Tibial nerve (tissue), 4 donors: ENCODE measurements at places on chromosomes 2 and 18. TPM values are rescaled to one million over a fixed set of nuclear protein-coding genes. Genes with fewer than 3 reads are reported as not detected.

DNA sequence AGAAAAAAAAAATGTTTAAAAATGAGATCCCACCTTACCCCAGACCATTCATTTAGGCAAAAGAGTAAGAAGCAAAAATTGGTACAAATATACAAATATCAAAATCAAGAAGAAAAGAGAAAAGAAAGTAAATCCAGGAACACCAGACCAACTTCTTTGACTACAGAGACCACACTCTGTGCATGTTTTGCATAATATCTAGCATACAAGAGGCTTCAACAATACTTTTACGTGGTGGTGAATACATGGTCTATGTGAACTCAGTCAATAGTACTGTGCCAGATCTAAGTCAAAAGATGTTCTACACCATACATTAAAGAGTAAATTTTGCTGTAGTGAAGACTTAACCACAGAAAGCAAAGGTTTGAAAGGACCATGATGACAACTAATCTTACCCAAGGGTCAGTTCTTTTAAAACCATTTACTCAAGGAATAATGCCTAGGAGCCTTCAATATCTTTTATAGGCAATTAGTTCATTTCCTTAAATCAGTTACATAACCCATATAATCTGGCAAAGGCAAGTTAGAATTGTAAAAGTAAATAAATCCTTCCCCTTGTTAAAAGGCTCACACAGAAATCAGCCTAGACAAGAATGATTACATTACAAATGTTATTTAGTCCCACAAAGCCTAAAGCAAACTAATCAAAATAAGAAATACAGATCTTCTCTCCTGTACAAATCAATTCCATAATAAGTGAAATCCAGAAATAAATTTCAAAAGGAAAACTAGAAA, 115.2 kb downstream of the EXOC6B start:
- no peaks in the 10 kb centered on the region for H3K27me3 ChIP-seq
- peaks cover 9% of the 10 kb centered on the region for H3K36me3 ChIP-seq
- no peak overlapping the region for H3K4me3 ChIP-seq
- DNase-seq, result no peak
- H3K27ac ChIP-seq, result no peak overlapping the region
- no peaks in the 10 kb centered on the region for H3K4me1 ChIP-seq

DNA sequence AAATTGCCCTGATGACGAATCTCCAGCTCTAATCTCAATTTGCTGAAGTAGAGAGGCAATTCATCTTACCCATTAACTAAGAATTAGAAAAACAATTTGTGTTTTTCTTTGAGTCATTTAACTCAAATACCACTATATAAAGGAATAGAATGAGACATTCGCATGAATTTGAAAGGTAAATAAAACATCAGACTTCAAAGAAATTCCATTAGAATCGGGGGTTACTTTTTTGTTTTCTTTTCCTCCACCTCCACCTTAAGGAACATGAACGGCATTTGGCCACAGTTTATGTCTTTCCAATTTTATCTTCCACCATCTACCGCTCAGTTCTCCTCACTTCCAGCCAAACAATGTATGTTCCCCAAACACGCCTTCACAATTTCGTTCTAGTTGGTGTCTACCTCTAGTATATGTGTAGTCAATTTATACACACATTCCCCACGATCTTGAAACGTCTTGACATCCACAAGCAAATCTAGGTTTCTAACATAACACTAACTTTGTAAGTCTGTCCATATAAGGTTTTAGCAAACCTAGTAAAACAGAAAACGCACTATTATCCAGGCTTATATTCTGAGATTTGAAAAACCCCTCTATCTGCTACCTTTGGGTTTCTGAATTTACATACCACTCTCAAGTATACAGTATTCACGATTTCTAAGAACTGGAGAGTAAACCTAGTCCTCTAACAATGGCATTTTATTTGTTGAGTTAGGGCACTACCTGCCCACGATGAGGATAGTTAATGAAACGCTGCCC, 1.2 kb upstream of the SMCHD1 start:
- peak overlapping the region; percentile 99 for H3K27ac ChIP-seq
- no peaks in the 10 kb centered on the region for H3K27me3 ChIP-seq
- peaks cover 21% of the 10 kb centered on the region for H3K4me1 ChIP-seq
- DNase-seq, result no peak
- H3K36me3 ChIP-seq, result no peaks in the 10 kb centered on the region

GRCh38 chr18:75214766-75215510, 4.3 kb downstream of the TSHZ1 start:
- no peak for DNase-seq
- peaks cover 38% of the 10 kb centered on the region for H3K4me1 ChIP-seq
- H3K27ac ChIP-seq, result no peak overlapping the region
- no peaks in the 10 kb centered on the region for H3K27me3 ChIP-seq

GRCh38 chr2:64937687-64938491, 51.3 kb upstream of the SLC1A4 start:
- H3K27ac ChIP-seq, result peak overlapping the region; percentile 66
- no peaks in the 10 kb centered on the region for H3K4me1 ChIP-seq
- H3K27me3 ChIP-seq, result no peaks in the 10 kb centered on the region

DNA sequence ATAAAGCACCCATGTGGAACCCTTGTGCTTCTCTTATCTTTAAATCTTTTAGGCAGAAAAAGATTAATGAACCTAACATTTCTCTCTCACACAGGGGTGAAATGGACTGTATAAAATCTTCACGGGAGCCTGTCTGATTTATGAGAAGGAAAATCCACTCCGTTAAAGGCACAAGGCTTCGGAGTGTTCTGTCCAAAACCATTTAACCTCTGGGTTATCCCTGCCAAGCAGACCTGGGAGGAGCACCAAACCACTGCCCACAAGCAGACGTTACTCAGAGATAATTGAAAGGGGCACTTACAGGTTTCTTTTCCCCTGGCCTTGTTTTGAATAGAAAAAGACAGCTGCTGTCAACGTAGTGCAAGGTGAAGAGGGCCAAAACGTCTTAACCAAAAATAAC, 184.4 kb upstream of the DOK6 start:
- no peaks in the 10 kb centered on the region for H3K4me1 ChIP-seq
- no peak for DNase-seq
- H3K36me3 ChIP-seq, result no peaks in the 10 kb centered on the region
- no peak overlapping the region for H3K27ac ChIP-seq
- H3K27me3 ChIP-seq, result no peaks in the 10 kb centered on the region

DNA sequence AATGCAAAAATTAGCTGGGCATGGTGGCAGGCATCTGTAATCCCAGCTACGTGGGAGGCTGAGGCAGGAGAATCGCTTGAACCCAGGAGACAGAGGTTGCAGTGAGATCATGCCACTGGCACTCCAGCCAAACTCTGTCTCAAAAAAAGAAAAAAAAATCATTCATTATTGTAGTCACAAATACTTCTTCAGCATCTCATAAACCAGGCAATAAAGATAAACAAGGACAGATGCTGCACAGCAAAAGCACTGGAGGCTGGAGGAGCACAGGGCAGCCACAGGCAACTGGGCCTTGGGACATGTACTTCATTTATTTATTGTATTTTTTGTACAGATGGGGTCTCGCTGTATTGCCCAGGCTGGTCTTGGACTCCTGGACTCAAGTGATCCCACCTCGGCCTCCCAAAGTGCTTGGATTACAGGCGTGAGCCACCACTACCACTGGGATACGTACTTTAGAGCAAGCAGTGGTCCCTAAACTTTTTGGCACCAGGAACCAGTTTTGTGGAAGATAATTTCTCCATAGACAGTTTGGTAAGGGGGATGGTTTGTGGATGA, 16.8 kb upstream of the MAT2A start:
- H3K4me3 ChIP-seq, result no peak overlapping the region
- no peaks in the 10 kb centered on the region for H3K27me3 ChIP-seq
- peaks cover 18% of the 10 kb centered on the region for H3K4me1 ChIP-seq
- H3K27ac ChIP-seq, result no peak overlapping the region

DNA sequence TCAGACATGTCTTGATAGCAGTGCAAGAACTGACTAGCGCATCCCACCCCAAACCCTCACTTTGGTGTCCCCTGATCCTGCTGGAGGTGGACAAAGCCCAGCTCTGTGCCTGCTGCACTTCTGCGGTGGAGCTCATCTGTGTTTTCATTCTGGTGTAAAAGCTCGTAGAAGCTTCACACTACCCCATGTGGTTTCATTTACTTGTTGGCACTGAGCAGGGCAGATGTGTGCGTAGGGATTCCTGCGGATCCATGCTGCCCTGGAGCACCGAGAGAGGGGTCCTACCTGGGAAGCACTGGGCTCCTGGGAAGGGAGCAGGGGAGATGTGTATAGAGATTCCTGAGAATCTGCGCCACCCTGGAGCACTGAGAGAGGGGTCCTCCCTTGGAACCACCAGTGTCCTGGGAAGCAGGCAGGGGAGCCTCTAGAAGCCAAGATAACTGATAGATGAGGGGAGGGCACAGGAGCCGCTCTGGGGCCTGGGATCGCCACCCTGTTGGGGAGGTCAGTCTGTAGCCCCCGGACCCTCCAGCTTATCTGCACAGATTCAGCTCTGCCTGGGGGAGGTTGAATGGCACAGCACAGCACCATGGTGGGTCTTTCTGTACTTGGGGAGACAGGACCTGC, 106.9 kb upstream of the OTOS start:
- H3K4me1 ChIP-seq, result peaks cover 37% of the 10 kb centered on the region
- no peaks in the 10 kb centered on the region for H3K27me3 ChIP-seq
- no peak overlapping the region for H3K27ac ChIP-seq
- no peaks in the 10 kb centered on the region for H3K36me3 ChIP-seq

DNA sequence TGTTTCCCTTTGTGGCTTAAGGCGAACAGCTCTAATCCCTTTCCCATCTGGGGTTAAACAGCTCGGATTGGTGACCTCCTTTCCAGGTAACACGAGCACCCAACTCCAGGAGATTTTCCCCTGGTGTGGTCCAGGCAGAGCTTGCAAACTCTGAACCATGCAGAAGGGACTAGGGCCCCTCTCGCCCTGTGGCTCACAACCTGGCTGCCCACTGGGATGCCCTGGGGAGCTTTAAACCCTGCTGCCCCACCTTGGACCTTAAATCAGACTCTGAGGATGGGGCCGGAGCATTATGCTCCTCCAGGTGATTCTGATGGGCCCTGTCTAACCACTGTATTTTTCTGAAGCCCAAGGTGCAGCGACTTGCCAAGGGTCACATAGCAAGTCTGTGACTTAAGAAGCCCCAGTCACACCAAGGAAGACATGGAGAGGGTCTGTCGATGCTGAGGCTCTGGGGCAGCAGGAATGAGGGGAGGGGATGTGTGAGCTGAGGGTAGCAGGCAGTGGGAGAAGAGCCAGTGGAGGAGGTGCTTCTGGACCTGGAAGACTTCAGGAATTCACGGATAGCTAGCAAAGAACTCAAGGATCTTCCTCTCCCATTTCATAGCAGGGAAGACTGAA, 5.9 kb downstream of the ARID5A start:
- H3K27me3 ChIP-seq, result no peaks in the 10 kb centered on the region
- DNase-seq, result no peak
- H3K4me1 ChIP-seq, result peaks cover 65% of the 10 kb centered on the region
- H3K27ac ChIP-seq, result no peak overlapping the region

DNA sequence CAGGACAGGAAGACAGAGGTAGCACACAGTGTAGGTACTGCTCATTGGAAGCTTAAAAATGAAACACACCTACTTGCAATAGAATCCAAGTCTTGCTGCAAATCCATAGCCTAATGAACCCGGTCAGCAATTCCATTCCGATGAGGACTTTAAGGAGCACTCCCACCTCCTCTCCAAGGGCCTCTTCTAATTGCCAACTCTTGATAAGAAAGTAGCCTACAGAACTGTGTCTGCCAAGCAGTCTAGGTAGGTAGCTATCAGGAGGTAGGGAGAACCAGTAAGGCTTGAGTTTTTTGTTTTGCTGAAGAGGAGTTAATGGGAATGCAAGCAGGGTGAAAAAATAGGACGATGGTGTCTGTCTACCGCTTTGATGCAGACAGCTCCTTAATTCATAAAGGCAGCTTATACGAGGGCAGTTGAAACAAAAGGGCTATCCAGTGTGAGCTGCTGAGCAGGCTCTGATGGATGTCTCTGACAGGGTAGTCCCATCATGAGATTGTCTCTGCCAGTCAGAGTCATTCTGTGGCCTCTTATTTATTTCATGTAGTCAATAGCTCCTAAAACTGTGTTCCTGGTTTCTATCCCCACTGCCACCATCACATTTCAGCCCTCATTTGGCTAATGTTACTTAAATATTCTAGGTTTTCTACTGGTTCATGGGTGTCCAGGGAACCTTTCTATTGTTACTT, 155.6 kb upstream of the DNMT3A start:
- H3K4me3 ChIP-seq, result no peak overlapping the region
- no peak for DNase-seq
- no peak overlapping the region for H3K27ac ChIP-seq
- no peaks in the 10 kb centered on the region for H3K27me3 ChIP-seq

DNA sequence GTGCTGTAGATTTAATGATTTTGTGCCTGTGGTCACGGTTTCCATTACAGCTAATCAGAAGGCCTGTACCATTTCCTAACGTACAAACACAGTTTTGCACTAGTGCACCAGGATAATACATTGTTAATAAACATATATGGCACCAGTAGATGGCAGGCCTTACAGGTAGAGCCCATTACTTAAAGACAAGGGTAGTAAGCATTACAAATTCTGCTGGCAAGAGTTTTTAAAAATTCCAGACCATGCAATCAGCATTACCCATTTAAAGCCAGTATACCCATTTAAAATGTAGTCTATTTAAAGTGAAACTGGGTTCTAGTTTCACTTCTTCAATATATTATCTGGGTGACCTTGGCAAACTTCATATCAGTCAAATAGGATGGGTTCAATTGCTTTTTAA, 224.2 kb downstream of the NUP35 start:
- no peak for DNase-seq
- no peaks in the 10 kb centered on the region for H3K27me3 ChIP-seq
- H3K4me1 ChIP-seq, result no peaks in the 10 kb centered on the region
- no peaks in the 10 kb centered on the region for H3K36me3 ChIP-seq
- H3K27ac ChIP-seq, result no peak overlapping the region
- H3K4me3 ChIP-seq, result no peak overlapping the region

DNA sequence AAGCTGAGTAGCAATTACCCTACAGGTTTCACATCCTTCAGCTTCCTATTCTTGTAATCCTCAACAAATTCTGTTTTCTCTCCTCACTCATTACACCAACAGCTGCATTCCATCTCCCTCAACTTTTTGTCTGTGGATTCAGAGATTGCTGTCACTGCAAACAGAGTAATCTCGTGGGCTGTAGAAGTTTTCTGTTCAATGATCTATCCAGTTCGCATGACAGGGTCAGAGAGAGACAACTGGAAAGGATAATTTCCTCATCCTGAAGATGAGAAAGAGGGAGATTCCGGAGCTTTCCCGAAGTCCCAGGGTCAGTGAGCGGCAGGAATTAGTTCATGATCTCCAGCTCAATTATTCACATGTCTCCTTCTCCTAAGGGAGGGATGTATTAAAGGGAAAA, 75.7 kb downstream of the MYO5B start:
- no peak overlapping the region for H3K27ac ChIP-seq
- no peaks in the 10 kb centered on the region for H3K27me3 ChIP-seq
- DNase-seq, result no peak
- no peaks in the 10 kb centered on the region for H3K4me1 ChIP-seq

SP3 gene
- total RNA-seq, result 147 TPM

BOLL gene
- total RNA-seq, result not detected

MBD1 gene
- 93.0 TPM for total RNA-seq

NR4A2 gene
- 14.7 TPM for total RNA-seq

GPR39 gene
- total RNA-seq, result 0.22 TPM

LINC00305 gene
- not detected for total RNA-seq
